Activated CD4-positive, alpha-beta T cell treated with anti-CD3 and anti-CD28 coated beads, Interleukin-2, amount 10 ng/mL, durations not matched to agents 7 days and 5 days (primary cell): ENCODE measurements at places on chromosomes 6 and 20. TPM values are rescaled to one million over a fixed set of nuclear protein-coding genes. Genes with fewer than 3 reads are reported as not detected.

The PTCHD4 gene
- total RNA-seq, result not detected

The RNF182 gene
- total RNA-seq, result not detected

The TIAM2 gene
- total RNA-seq, result 5.6 TPM

The ARMH2 gene
- total RNA-seq, result 1.8 TPM

The FAM83D gene
- total RNA-seq, result 22.5 TPM

The SLC22A16 gene
- total RNA-seq, result not detected

The CGA gene
- total RNA-seq, result not detected

GRCh38 chr20:56004007-56004406, 1.3 kb downstream of the CBLN4 start:
- no peak overlapping the region for H3K27ac ChIP-seq
- H3K36me3 ChIP-seq, result no peaks in the 10 kb centered on the region
- H3K4me3 ChIP-seq, result no peak overlapping the region
- peaks cover 18% of the 10 kb centered on the region for H3K27me3 ChIP-seq
- DNase-seq, result no peak

- no peaks in the 10 kb centered on the region for H3K27me3 ChIP-seq
- no peak for DNase-seq
- peaks cover 30% of the 10 kb centered on the region for H3K36me3 ChIP-seq
- H3K27ac ChIP-seq, result no peak overlapping the region
- H3K4me1 ChIP-seq, result peaks cover 25% of the 10 kb centered on the region
Observed at GRCh38 chr6:136728976-136729515, 63.2 kb downstream of the MAP3K5 start.

DNA sequence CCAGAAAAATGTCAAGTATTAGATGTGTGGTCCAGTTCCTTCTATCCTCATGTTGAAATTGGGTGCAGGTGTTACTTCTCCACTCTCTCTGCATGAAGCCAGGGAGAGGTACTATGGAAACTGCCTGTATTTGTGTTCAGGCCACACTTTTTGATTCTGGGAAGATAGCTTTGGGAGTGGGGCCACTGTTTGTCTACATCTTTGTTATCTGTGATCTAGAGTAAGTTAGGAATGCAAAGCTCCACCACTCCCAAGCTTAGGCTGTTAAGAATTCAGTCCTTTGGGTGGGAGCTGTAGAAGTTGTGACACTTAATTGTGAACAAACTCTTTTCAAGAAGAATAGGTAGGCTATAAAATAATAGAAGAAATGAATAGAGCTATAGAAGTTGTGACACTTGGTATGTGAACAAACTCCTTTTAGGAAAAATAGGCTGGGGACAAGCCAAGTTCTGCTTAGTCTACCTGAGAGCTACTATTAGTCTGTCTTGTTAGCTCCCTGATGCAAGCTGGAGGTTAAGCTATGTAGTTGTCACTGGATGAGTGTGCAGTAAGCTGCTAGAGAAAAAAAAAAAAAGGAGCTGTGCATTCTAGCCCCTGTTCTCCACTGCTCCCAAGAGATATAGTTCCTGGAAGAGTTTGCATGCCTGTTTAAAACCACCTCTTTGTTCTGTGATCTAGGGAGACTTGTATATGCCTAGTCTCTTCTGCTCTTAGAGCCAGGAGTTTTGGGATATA, 7.1 kb upstream of the GFRAL start:
- H3K36me3 ChIP-seq, result no peaks in the 10 kb centered on the region
- no peak overlapping the region for H3K4me3 ChIP-seq
- H3K4me1 ChIP-seq, result no peaks in the 10 kb centered on the region
- DNase-seq, result no peak
- no peaks in the 10 kb centered on the region for H3K27me3 ChIP-seq

DNA sequence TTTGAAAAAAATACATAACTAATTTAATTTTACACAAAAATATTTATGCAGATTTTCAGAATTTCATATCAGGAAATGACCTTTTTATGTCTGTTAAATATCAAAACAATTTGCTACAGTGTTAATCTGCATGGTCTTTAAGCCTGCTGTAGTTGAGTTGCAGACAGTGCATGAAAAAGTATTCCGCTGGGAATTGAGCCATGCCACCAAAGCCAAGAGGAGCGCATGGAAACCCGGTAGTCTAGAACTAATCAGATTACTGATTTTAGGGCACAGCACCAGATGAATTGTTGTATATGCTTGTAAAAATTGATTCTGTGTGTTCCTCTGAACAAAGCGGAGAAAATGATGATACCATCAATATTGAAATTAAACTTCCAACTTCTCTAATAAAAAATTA, 34.3 kb upstream of the LAMP5 start:
- no peak for DNase-seq
- H3K27me3 ChIP-seq, result no peaks in the 10 kb centered on the region
- no peak overlapping the region for H3K4me3 ChIP-seq
- no peaks in the 10 kb centered on the region for H3K4me1 ChIP-seq
- no peak overlapping the region for H3K27ac ChIP-seq

DNA sequence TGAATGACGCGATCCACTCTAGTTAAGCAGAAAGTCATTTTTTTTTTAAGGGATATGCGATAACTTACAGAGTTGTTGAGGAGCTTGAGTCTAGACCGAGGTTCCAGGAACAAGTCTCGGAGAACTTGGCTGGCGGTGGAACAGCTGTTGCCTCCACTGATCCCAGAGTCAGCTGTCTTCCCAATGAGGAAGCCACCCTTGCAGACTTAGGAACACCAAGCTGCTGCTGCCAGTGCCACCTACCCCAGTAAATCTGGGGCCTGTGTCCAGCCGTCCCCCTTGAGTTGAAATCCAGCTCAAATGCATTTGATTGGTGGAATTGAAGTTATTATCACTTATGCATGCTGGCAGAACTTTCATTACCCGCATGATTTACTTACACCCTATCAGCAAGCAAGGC, 6.7 kb downstream of the PFDN4 start:
- peaks cover 21% of the 10 kb centered on the region for H3K36me3 ChIP-seq
- DNase-seq, result no peak
- peaks cover 12% of the 10 kb centered on the region for H3K4me1 ChIP-seq
- H3K27me3 ChIP-seq, result no peaks in the 10 kb centered on the region
- no peak overlapping the region for H3K27ac ChIP-seq

- no peak overlapping the region for H3K27ac ChIP-seq
- no peaks in the 10 kb centered on the region for H3K36me3 ChIP-seq
- H3K4me1 ChIP-seq, result no peaks in the 10 kb centered on the region
- no peak overlapping the region for H3K4me3 ChIP-seq
- H3K27me3 ChIP-seq, result no peaks in the 10 kb centered on the region
Observed at GRCh38 chr6:130928158-130928912, 101.1 kb downstream of the SMLR1 start.

- peaks cover 17% of the 10 kb centered on the region for H3K27me3 ChIP-seq
- H3K4me3 ChIP-seq, result no peak overlapping the region
- no peak for DNase-seq
- no peak overlapping the region for H3K27ac ChIP-seq
Observed at GRCh38 chr20:4073852-4074741, 58.7 kb upstream of the RNF24 start.

- no peaks in the 10 kb centered on the region for H3K36me3 ChIP-seq
- no peaks in the 10 kb centered on the region for H3K4me1 ChIP-seq
Observed at GRCh38 chr20:2149507-2149906, 47.9 kb downstream of the STK35 start.
